ENCODE measurements at places on chromosomes 13 and 19.

DNA sequence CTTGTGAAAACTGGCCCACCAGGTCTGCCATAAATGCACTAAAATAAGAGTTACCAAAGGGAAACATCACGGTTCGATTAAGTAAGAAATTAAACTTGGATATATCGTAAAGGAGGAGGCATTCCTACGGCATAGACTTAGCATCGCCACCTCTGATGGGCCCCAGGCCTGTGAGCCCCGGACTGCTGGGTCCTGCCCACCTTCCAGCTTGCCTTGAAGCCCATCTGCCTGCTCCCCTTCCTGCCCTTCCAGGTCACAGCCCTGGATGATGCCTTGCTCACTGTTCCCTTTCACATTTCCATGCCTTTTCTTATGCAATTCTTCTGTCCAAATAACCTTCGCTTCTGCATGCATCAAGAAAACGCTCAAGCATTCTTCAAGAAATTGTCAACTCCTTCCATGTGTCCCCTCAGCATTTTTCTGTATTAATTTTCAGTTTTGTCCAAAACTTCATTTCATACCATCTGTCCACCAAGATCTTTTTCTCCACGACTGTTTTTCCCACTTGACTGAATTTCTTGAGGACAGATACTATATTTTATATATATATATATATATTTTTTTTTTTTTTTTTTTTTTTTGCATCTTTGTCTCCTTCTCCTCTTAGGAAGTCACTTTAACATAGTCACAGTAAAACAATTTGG is 91.2 kb downstream of the DOCK9 start:
- DNase-seq, result no peak

- DNase-seq, result no peak
These were observed 8.8 kb downstream of the ZFP28 start for GRCh38 chr19:56547535-56547934.

GRCh38 chr13:23753458-23753857 is 135.7 kb downstream of the MIPEP start:
- DNase-seq, result no peak

DNA sequence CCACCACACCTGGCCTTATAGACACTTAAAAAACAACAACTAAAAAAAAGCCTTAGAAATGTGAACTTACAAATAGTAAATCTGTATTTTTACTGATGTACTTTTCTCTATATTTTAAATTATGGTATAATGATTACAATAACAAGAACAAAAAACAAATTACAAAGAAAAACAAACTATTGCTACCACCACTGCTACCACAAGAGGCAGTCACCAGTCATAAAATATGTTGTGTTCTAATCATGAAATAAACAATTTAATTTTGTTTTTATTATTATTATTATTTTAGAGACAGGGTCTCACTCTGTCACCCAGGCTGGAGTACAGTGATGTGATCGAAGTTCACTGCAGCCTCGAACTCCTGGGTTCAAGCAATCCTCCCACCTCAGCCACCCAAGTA is 72.2 kb downstream of the DIAPH3 start:
- no peak for DNase-seq

- no peak for DNase-seq
These were observed 252.6 kb upstream of the TSHZ3 start for GRCh38 chr19:31601855-31602254.

- no peak for DNase-seq
These were observed 68.9 kb upstream of the FREM2 start for GRCh38 chr13:38617936-38618335.

DNA sequence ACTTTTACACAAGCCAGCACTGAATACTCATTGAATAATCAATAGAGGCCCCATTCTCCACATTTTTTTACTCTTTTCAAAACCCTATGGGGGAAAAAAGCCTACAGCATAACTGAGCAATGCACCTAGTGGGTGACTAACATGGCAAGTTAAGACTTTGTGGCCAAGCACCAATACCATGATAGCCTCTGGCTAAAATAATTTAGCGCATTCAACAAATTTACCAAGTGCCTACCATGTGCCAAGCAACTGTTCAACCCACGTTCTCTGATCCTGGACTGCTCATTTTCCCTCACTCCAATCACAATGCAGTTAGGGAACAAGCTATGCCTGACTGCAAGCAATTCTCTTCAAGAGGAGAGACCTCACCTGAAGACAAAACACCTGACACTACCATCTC is 3.0 kb downstream of the ANKRD10 start:
- DNase-seq, result no peak

DNA sequence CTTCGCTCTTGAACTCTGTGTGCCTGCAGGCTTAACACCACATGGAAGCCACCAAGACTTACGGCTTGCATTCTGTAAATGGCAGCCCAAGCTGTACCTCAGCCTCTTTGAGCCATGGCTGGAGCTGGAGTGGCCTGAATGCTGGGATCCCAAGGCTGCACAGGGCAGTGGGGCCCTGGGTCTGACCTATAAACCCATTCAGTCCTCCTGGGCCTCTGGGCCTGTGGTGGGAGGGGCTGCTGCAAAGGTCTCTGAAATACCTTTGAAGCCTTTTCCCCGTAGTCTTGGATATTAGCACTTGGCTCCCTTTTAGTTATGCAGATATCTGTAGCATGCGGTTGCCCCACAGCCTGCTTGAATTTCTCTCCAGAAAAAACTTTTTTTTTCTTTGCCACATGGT is 8.2 kb downstream of the TM9SF2 start:
- no peak for DNase-seq

DNA sequence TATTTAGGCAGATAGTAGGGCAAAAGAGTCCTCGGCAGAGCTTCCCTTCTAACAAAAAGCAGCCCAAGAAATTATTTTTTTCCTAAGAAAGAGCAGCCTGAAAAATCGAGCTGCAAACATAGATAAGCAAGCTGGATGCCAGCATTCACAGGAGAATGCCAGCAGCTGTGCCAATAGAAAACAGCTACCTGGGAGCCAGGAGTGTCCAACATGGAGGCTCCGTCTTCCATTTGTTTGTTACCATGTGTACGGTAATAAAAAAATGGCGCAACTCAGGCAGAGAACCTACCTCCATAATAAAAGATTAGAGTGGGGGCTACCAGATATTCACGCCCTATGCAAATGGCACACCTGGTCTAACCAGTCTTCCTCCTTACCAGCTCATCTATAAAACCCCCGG is 77.6 kb upstream of the IPO5 start:
- no peak for DNase-seq

GRCh38 chr13:114057166-114058050 is 75.0 kb downstream of the RASA3 start:
- DNase-seq, result no peak

DNA sequence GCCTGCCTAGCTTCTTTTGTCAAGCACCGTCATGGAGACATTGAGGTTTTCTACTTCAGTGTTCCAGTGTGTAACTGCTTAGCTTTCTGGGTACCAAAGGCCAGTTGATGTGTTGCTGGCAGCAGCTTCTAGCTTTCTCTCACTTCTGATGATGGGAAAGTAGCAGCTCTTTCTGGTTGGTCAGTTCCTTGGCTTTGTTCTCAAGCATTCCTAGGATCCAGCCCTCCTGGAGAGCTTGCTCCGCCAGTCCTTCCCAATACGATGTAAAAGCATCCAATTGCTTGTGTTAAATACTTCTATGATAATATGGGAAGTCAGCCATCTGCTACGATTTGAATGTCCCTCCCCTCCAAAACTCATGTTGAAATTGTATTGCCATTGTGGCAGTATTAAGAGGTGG is 182.8 kb downstream of the UGGT2 start:
- DNase-seq, result no peak

GRCh38 chr13:20696073-20696472 is 7.4 kb upstream of the IL17D start:
- no peak for DNase-seq

- DNase-seq, result no peak
These were observed 66.0 kb downstream of the TEX26 start for GRCh38 chr13:30998136-30999088.

- DNase-seq, result no peak
These were observed 7.8 kb upstream of the IGSF23 start for GRCh38 chr19:44605547-44605946.

GRCh38 chr13:69274231-69274630 is 833.4 kb upstream of the ATXN8OS start:
- DNase-seq, result no peak

DNA sequence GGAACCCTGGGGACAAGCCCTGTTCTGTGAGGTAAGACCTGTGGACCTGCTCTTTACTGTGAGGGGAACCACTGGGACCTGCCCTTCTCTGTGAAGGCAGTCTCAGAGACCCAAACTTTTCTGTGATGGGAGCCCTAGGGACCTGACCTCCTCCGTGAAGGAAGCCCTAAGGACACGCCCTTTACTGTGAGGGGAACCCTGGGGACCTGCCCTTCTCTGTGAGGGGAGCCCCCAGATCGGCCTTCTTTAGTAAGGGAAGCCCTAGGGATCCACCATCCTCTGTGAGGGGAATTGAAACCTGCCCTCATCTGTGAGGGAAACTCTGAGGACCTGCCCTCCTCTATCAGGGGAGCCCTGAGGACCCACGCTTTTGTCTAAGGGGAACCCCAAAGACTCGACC is 343.5 kb downstream of the UQCRFS1 start:
- no peak for DNase-seq

DNA sequence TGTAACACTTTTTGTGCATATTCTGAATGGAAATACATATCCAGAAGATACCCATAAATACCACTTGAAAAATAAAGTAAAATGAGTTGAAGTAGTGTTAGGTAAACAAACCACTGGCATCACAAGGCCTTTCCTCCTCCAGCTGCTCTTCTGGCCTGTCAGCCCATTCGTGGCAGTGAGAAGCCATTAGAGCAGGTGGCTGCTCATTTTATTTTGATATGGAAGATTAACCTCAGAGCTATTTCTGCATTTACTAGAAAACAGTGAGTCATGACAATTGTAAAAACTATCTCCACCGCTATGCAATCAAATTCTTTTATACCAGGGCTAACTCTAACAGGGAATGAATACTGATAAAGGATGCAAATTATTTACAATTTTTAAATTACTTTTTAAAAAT is 2898.1 kb downstream of the PCDH9 start:
- DNase-seq, result no peak

DNA sequence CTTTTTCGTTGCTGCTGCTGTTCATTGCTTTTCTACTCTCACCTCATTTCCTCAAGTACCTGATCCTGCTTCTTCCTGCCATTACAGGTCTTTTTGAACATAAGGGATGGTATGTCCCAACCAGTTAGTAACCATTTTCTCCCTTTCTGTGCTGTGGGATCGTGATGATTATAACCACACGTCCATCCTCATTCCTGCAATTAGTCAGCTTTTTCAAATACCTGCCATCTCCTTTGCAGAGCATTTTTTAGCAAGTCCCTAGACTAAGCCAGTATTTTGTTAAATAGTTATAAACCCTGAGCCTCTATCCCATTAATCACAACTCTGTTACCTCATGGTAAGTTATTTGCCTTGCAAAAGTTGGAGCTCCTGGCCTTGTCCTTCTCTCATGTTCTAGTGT is 109.2 kb downstream of the FNDC3A start:
- no peak for DNase-seq

GRCh38 chr13:61765181-61765742 is 349.6 kb upstream of the PCDH20 start:
- DNase-seq, result no peak

DNA sequence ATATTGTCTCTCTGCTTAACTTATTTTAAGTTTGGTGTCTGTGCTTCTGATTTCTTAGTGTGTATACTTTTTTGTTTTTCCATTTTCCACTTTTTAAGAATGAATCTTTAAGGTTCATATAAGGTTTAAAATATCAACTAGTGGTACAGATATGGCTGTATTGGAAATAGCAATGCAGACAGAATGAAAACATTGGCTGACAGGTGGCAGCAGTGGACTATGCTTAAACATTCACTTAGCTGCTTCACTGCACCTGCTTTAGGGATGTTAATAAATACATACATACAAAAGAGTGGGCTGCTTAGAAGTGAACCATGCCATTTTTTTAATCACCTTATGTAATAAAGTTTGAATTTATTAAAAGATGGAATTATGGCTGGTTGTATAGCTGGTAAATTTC is 27.3 kb downstream of the TM9SF2 start:
- DNase-seq, result no peak

GRCh38 chr19:18533058-18533457 is 10.3 kb downstream of the FKBP8 start:
- no peak for DNase-seq
